ENCODE measurements at places on chromosomes 3 and 15.

GRCh38 chr15:70077188-70078147 is 20.2 kb downstream of the TLE3 start:
- peak; percentile 51 for DNase-seq

DNA sequence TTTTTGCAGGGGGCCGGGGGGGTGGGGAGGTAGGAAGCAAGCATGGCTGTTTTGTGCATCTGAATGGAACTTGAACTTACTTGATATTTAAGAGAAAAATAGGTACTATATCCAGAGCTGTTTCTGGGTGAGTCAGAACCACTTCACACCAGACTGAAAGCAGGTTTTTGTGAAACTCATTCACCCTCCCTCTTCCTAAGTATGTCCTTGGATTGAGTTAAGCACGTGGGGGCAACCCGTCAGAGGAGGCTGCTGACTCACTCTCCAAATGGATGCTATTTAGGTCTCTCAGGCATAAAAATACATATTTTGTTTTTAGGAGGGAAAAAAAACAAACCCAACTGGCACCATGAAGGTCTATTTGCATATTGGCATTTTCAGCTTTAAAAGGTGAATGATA is 270.3 kb downstream of the RYR3 start:
- DNase-seq, result no peak

DNA sequence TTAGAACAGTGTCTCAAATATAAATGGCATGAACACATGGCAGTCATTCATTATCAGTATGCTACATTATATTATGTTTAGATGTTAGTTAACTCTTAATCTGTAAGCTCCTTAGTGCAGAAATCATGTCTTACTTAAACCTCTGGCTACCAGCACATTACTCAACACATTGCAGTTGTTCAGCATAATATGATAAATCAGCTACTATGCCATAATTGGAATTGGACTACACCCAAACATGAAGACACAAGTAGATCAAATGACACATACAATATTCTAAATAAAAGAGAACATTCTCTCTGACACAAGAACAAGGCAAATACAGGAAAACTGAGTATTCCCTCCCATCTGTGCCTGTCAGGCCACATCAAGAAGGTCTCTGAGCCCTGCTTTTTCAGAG is 116.1 kb downstream of the PCCB start:
- DNase-seq, result no peak

DNA sequence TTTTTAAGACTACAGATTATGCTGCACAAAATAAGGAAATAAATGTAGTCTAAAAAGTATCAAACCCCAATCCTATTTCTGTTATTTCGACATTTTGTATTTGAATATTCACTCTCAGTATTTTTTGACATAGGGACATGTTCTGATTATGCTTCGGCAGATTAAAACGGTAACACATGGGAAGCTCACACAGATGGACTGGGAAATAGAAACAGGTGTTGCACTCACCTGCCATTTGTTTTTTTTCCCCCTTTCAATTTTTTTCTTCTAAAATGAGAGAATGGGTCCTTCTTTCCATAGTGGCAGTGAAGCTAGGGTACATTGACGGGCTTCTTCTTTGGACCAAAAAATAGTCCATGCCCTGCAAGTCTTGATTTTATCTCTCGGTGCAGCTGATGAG is 163.1 kb downstream of the MYRIP start:
- no peak for DNase-seq

GRCh38 chr15:69693059-69693458 is 240.4 kb downstream of the RPLP1 start:
- DNase-seq, result no peak

DNA sequence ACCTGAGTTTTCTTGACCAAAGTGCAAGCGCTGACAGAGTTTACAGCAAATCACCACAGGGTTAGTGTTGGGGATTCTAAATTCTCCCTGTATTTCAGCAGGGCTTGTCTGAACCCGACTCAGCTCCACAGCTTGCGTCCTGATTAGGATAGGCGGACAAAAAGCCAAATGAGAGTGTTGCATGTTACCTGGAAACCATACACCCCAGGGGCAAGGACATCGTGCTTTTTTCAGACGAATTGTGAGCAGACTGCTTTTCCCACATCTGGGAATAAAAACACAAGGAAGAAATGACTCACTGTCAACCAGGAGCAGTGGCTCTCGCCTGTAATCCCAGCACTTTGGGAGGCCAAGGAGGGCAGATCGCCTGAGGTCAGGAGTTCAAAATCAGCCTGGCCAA is 3.0 kb downstream of the DZIP1L start:
- DNase-seq, result no peak

DNA sequence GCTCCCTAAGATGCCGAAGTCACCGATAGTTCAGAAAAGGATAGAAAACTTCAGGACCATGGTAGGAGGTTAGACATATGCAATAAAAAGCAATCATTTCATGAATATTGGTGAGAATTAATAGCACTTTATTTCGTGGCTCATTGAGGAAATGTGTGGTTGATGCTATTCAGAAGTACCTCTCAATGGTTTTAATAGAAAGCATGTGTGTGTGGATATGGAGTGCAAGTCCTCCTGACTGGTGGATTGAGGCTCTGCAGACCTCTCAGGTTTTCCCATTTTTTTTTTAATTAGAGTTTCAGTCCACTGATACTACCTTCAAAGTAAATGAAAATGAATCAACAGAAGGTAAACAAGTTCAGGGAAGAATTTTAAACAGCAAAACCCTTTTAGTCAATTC is 384.3 kb upstream of the RARB start:
- no peak for DNase-seq

Data from substantia nigra (tissue), 51 donors.